ENCODE measurements at places on chromosomes 2 and 18. TPM values are rescaled to one million over a fixed set of nuclear protein-coding genes. Genes with fewer than 3 reads are reported as not detected.

ACTG2 gene
- 0.50 TPM for polyA plus RNA-seq

- DNase-seq: no peak
Observed at GRCh38 chr2:36416370-36417165, 61.0 kb downstream of the CRIM1 start.

- DNase-seq: no peak
Observed at GRCh38 chr2:174836377-174836994, 72.2 kb upstream of the CHRNA1 start.

OSBPL1A gene
- polyA plus RNA-seq: 45.4 TPM

GRCh38 chr2:15732341-15733077 lies 140.8 kb downstream of the DDX1 start:
- DNase-seq: no peak

ANKRD29 gene
- polyA plus RNA-seq: 0.72 TPM

- DNase-seq: no peak
Observed at GRCh38 chr2:28232295-28232694, 160.4 kb upstream of the FOSL2 start.

DNA sequence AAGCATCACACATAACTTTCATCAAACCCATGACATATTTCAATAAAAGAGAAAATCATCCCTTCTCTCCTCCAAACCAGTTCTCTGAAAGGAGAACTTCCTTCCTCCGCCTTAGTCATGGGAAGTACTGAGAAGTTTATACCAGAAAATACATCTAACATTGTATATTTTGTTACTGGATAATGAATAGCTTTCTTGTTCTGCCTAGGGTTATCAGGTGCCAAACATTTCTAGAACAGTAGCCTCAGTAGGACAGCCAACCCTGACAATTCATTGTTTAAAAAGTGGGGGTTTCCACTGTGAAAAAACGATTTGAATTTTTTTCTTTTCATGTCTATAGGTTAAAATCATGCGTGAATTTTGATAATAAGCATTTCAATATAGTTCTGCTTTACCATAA lies 16.0 kb upstream of the DAW1 start:
- no peak for DNase-seq

GRCh38 chr2:138930571-138930970 lies 150.4 kb upstream of the NXPH2 start:
- DNase-seq: no peak

ADD2 gene
- polyA plus RNA-seq: 6.0 TPM

- DNase-seq: no peak
Observed at GRCh38 chr2:238667008-238667407, 180.9 kb upstream of the TWIST2 start.

MROH2A gene
- polyA plus RNA-seq: not detected

DNA sequence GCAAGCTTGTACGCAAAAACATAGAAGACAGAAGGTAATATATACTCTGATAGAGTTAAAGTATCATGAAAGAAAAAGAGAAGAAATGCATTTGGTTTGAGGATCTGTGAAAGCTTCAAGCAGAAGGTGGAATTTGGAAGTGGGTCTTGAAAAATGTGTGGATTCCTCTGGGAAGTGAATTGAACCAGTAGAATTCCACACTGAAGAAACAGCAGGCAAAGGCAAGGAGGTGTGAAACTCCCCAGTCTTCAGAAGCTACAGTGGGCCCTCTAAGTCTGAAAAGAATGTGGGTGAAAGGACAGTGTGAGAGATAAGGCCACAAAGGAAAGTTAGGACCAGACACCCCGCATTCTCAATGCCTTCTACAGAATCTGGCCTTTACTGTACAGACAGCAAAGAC lies 25.6 kb downstream of the COBLL1 start:
- no peak for DNase-seq

DNA sequence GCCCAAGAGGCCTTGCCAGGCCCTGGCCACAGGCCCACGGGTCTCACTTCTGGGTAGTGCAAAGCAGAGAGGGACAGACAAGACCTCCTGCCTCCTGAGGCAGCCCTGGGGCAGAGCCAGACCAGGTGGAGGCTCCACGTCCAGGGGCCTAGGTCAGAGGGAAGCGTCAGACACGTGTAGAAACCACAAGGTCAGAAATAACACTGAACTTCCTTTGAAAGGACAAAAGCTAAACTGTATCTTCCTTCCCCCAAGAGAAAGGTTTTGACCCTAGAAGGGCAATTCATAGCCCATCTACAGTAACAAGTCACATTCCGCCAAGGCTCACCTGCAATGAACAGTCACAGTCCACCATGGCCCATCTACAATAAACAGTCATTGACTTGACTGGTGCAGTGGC lies 17.9 kb downstream of the SDC1 start:
- DNase-seq: no peak

DNA sequence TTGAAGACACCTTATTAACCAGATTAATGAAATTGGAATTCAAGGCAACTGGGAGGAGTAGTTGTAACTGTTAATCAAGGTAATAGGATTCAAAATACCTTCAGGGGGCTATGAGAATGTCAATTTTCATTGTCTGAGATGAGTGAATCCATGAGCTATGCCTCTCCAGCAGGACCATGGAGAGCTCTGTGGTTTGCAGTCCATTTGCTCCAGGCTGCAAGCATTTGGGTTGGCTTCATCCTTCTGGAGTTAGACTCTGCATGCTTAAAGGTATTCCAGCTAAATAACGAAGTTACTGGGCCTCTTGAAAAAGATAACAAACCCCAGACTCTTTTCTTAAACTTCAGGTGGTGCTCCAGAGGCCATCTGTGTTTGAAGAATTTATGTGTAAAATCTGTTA lies 207.1 kb upstream of the SLC8A1 start:
- DNase-seq: peak; percentile 41

- no peak for DNase-seq
Observed at GRCh38 chr2:100178085-100178788, 35.8 kb upstream of the AFF3 start.

FAHD2B gene
- polyA plus RNA-seq: 31.8 TPM

DNA sequence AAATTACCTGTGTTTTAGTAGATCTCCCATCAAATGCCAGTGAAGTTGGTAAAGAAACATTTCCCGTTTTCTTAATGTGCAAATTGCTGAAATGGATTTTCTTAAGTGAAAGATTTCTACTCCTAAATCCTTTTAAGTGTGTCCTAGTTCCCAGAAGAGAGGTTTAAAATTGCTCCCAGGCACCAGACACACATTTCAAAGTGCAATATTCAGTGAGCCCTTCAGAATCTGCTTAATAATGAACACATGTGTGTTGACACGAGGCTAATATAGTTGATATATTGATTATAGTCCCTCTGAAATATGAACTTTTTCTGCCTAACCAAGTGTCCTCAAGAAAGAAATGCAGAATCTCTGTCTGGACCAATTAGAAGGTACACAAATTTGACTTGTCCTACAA lies 861.7 kb upstream of the CNTNAP5 start:
- no peak for DNase-seq

- no peak for DNase-seq
Observed at GRCh38 chr2:223811757-223812156, 25.6 kb downstream of the AP1S3 start.

All from renal cortex interstitium (tissue), 15 donors.